Activated naive CD4-positive, alpha-beta T cell (primary cell): ENCODE measurements at places on chromosomes 1 and 21.

DNA sequence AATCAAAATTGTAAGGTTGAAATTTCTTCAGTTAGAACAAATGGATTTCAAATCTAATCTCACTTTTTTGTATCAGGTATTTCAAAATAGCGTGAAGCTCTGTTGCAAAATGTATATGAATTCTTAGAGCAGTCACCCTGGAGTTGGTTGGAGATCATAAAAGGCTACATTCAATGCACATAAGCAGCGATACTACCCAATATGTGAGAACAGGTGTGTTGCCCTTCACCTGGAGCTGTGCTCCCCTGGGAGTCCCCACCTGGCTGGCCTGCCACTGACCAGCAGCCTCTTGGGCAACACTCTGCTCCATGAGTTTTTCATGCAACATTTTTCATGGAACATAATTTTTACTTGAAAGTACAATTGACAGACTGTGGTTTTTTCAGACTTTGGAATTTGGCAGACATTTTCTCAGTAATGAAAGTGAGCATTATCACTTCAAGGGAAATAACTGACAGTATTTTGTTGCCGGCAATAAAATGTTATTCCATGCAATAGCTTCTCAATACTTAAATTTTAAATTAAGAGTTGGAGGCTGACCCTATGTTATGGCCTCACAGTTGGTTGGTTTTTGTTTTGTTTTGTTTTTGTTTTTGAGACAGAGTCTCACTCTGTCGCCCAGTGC, 95.1 kb downstream of the ST3GAL3 start:
- DNase-seq: no peak

GRCh38 chr1:30962609-30963508, 54.3 kb upstream of the SDC3 start:
- no peak for DNase-seq

GRCh38 chr1:236247286-236247685, 34.5 kb downstream of the ERO1B start:
- DNase-seq: no peak

DNA sequence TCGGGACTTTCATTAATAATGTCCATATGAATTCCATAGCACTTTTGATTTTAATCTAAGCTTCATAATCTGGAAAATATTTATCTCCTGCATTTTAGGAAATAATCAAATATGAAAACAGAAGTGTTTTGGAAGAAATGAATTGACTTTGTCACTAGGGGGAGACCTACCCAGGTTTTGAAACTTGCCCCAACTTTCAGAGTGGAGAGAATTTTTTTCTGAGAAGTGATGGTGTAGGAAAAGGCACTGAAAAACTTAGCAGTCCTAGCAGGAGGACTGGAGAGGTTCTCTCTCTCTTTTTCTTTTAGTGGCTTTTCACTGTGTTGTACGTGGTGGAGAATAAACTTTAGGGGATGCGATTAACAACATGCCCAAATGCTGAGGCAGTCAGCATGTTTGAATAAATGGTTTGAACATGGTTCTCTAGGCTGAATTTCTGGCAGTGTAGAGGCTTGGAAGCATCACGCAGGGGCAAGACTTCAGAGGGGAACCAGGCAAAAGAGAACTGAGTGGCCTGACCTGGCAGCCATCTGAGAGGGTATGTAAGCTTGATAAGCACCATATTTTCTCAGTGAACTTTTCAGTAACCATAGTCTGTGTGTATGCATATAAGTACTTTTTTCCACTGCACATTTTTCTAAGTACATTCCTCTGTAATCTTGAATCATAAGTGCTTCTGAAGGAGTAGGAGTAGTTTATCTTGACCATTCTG, 68.3 kb upstream of the NEK7 start:
- no peak for DNase-seq
